Cardiac fibroblast (primary cell): ENCODE measurements at places on chromosomes 2 and 18.
A peak's percentile ranks its signal among the peaks of the same experiment; 100 is the strongest.

DNA sequence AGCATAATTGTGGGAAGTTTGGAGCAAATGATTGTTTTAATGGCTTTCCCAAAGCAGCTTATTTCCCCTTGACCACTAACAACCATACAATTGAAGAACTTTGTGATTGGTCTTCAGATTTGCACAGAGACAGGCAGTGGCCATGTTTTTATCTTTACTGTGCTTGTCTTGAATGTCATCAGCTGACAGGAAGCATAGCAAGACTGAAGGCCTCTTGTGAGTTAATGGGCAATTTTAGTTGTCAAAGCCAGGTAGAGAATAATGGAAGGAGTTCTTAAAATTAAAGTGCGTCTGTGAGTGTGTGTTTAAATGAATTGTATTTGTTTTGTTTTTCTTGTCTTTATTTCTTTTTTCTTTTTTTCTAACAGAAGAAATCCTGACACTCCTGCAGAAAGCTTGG lies 809.9 kb downstream of the TSN start:
- no peak for DNase-seq

- DNase-seq, result no peak
These were observed 1.3 kb downstream of the LCLAT1 start for GRCh38 chr2:30448308-30448707.

GRCh38 chr2:71556692-71557250 lies 103.4 kb downstream of the DYSF start:
- no peak for DNase-seq

GRCh38 chr2:133682347-133682746 lies 114.1 kb upstream of the NCKAP5 start:
- no peak for DNase-seq

- no peak for DNase-seq
These were observed 70.0 kb downstream of the TMEM18 start for GRCh38 chr2:607172-607571.

DNA sequence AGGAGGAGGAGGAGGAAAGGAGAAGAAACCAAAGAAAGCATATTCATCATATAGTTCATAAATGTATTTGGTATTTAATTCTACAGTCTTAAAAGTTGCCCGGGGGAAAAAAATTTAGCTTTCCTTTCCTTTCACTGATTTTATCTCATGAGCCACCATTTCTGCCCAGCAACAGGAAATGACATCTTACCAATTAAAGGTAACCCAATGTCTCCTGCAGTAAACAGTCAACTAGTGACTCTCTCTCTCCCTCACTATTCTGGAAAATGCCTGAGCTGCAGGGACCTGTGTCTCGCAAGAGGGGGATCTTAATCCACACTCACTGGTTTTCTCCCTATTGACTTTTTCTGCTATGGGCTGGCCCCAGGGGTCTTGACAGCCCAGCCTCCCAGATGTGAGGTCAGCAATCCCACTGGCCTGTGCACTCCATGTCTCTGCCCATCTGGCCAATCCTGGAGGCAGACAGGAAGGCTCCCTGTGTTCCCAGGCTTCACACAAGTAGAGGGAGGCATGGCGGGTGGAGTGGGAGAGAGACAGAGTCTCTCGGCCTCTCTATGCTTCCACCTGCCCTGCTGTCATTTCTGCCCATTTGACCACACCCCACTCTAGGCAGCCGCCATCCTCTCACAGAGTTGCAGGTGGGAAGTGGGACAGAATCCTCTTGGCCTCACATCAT lies 85.4 kb upstream of the CABLES1 start:
- no peak for DNase-seq

- DNase-seq, result no peak
These were observed 345.4 kb downstream of the ARHGAP15 start for GRCh38 chr2:143474586-143474985.

DNA sequence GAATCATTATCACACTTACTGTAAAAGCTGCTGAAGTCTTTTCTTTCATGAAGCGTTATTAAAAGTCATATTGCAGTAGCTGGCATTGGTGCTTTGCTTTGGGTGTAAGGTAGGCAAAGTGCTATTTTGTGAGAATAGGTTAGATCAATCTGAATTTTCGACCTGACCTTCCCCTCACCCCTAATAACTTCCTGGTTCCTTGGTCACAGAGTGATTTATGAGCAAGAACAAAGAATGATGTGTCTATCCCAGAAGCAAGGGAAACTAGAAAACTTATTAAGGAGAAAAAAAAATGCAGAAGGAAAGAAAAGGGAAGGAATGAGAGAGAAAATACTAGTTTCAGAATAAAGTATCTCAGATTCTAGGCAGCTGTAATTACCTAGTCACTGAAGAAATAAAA lies 163.1 kb upstream of the MEIS1 start:
- no peak for DNase-seq

DNA sequence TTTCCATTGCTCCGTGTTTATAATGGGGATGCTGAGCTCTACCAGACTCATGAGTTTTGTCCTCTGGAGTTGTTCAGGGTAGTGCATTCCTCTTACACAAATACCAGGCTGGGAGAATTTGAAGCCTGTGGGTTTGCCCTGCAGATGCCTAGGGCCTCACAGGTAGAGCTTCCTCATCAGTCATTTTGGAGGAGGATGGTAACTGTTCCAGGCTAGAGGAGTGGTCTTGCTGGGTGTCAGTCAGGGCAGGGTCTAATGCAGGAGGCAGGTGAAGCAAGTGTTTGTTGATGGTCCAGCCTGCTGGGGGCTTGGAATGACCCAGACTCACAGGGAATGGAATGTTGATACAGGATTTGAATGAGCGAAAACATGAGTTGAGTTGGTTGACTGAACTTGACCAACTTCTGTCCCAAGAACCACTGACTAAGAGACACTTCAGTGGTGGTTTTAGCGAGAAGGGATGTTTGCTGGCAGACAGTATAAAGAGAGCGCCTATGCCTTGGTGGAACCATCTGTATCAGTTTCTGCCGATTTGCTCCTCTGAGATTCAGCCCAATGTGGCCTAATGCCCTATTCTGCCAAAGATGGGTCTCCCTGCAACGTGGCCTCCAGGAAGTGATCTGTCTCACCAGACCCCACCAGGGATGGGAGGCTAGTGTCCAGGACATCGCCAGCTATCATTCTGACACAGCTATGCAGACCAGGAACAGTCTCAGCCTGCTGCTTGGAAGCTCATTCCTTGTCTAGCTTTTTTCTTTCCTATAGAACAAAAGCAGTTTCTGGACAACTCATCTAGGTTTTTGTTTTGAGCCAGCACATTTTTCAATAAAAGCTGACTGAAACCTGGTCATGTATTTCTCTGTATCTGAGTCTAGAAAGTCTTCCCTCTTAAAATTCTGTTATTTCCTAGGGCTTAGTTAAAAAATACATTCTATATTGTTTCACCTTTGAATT lies 9.3 kb downstream of the IL1R2 start:
- no peak for DNase-seq

DNA sequence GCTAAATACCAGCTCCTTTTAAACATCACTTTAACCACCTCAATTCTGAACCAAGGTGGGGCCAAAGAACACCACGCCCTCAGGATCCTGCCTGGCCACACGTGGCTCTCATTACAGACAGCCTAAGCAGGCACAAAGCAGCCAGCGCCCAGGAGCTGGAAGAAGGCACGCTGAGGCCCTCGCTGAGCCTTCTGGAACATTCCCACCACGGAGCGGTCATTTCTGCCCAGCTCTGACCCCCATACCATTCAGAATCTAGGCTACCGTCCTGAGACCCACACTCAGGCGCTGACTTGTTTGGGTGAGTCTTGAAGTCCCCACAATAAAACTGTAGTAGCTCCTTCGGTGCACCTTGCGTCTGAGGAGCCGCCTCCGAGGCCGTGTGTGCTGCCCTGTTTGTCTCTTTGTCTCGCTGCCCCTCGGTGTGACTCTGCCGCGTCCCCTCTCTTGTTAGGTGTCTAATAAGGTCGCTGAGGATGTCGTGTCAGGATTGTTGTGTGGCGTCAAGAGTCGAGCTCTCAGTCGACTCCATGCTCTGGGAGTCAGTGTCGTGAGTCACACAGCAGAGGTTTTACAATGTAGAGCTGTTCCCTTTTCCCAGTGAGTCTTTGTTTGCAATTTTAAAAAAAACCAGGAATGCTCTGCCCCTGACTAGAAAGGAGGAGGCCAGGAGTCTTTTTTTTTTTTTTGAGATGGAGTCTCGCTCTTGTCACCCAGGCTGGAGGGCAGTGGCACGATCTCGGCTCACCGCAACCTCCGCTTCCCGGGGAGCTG lies 242.4 kb downstream of the KLHL29 start:
- DNase-seq, result no peak

DNA sequence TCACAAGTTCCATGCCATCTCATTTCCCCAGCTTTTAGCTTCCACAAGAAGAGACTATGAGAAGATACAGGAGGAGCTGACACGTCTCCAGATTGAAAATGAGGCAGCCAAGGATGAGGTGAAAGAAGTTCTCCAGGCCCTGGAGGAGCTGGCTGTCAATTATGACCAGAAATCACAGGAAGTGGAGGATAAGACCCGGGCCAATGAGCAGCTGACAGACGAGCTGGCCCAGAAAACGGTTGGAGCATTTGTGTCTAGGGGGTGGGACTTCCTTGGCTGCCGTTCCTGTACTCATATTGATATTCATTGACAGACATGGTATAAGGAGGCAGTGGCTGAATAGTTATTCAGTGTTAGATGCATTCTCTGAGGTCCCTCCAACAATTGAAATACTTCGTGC lies 57.2 kb upstream of the LYPD6B start:
- DNase-seq, result no peak

GRCh38 chr2:6443061-6443823 lies 422.5 kb downstream of the CMPK2 start:
- DNase-seq, result no peak

GRCh38 chr2:62309465-62310091 lies 113.7 kb downstream of the B3GNT2 start:
- DNase-seq, result peak; percentile 22

- DNase-seq, result no peak
These were observed 157.0 kb upstream of the HS6ST1 start for GRCh38 chr2:128475427-128476211.

- no peak for DNase-seq
These were observed 102.4 kb upstream of the TPO start for GRCh38 chr2:1310866-1311265.

GRCh38 chr2:201642086-201642578 lies 1.2 kb downstream of the TMEM237 start:
- no peak for DNase-seq

DNA sequence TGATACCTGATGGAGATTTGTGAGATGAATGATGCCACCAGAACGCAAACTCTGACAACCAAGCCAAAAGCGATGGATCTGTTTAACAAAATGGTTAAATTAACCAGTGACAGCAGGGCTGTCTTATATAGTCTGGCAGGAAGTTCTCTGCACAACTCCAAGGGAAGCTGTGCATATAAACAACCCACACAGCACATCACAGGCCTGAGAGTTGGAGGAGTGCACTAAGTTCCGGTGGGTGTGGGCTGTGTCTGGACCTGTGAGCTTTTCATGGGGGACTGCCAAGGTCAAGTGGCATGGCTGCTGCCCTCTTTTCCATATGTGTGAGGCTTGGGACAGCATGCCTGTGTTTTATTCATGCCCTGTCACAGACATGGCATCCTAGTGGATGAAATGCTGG lies 414.6 kb upstream of the TRIB2 start:
- no peak for DNase-seq

- no peak for DNase-seq
These were observed 77.6 kb downstream of the CCDC148 start for GRCh38 chr2:158378926-158379325.
